GM23338 (cell line): ENCODE measurements at places on chromosomes 11 and 22.

- no peak for DNase-seq
These were observed 185.4 kb upstream of the B3GAT1 start for GRCh38 chr11:134597452-134597851.

- no peak for DNase-seq
These were observed 94.1 kb downstream of the KCNQ1 start for GRCh38 chr11:2538951-2539350.

DNA sequence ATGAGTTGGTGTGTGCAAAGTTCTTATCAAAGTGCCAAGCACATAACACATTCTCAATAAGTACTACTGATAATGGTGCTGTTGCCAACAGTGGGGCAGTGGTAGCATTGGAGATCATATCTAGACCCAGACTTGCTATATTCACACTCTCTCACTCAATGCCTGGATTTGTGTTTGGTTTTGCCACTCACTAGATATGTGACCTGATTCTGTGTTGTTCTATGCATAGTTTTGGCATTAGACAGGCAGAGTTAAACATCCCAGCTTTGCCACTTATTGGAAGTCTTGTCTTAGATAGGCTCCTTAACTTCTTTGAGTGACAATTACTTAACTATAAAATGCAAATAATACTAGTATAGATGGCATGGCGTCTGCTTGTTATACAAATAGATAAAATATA is 642.6 kb upstream of the CCDC179 start:
- DNase-seq: no peak

GRCh38 chr11:16874275-16874975 is 136.0 kb downstream of the C11orf58 start:
- no peak for DNase-seq

GRCh38 chr11:82995754-82996398 is 75.8 kb downstream of the RAB30 start:
- DNase-seq: no peak

DNA sequence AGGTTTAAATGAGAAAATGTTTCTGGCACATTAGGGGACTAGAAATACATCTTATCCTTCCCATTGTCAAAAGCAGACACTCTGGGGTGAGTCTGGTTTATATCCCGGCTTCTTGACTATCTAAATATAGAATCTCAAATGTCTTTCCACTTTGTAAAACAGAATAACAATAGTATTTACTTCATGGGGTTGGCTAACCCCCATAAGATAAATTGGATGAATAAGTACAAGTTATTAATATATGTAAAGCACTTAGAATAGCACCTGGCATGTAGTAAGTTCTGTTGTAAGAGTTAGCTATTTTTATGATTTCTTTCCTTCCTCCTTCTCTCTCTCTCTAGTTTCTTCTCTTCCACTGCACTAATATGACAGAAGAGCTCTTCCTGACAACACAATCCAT is 499.1 kb downstream of the INSC start:
- no peak for DNase-seq

DNA sequence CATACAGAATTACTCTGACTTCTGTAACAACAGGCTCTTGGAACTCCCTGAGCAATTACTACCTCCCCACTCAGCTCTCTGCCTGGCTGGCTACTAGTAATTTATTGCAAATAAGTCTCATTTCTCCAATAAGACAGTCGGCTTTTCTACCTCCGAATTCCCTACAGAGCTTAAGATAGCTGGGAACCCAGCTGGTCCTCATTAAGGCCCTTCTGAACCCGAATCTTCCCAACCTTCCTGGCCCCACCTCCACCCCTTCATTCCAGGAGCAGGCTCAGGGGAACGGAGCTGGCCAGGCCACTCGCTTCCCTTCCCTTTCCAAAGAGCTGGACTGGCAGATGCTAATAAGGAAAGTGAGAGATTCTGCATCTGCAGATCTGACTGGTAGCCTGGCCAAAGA is 21.6 kb downstream of the TMPRSS5 start:
- no peak for DNase-seq

DNA sequence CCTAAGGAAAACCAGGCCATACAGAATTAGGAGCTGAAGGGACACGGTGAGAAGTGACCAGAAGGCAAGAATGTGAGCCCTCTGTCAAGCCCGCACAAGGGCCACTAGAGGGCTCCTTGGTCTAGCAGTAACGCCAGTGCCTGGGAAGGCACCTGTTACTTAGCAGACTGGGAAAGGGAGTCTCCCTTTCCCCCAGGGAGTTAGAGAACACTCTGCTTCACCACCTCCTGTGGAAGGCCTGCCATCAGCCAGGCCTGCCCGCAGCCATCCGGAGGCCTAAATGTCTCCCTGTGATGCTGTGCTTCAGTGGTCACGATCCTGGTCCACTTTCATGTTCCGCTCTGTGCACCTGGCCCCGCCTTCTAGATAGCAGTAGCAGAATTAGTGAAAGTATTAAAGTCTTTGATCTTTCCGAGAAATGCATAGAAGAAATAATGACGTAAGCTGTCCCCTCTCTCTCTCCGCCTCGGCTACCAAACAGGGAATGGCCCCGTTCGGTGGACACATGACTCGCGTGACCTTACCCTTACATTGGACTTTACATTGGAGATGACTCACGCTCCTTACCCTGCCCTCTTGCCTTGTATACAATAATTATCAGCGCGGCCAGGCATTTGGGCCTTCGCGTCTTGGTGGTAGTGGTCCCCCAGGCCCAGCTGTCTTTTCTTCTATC is 10.7 kb upstream of the GSTP1 start:
- peak; percentile 87 for DNase-seq

DNA sequence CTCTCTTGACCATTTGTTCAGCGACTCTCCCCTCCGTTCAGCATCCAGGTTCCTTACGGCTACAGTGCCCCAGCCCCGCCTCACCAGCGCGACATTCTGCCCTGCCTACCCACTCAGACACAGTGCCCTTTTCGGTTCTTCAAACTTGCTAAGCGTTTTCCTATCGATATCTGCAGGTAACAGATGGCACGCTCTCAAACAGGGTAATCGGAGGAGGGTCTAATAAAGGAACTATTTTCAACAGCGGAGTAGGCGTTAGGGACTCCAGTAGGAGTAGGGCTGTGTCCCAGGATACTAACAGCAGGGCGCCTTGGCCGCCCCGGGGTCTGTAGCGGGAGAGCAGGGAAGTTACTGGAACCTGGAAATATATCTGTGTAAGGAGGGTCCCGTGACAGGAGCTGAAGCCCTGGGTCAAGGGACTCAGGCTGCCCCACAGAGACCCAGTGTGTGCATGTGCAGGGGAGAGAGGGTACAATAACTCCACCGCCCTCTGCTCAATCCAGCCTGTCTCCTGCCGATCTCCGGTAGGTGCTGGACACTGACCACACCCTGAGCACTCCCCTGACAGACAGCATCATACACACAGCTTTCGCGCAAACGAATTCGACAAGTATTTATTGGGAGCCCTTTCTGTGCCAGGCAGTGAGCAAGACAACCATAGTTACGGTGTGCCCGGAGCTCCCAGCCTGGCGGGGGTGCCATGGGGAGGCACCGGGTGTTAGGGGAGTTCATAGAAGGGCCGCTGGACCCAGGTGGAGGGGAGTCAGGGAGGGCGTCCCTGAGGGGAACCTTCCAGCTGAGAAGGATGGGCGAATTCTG is 2.1 kb downstream of the KLHL35 start:
- DNase-seq: no peak

DNA sequence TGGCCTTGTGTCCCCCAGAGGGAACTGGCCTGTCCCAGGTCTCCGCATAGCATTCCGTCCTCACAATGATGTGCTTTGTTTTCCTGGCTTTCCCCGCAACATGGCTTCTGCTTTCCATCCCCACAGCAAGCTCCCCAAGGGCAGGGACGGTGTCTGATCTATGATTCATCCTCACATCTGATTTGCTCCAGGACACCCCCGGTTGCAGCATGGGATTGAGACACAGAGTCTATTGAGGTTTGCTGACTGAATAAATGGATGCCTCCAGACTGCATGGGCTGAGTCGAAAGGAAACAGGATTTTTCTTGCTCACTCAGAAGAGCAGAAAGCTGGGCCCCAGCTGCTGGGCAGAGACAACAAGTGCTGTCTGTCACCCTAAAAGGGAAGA is 40.2 kb downstream of the LMO1 start:
- DNase-seq: no peak

GRCh38 chr11:120146413-120147093 is 8.6 kb upstream of the TRIM29 start:
- DNase-seq: no peak

DNA sequence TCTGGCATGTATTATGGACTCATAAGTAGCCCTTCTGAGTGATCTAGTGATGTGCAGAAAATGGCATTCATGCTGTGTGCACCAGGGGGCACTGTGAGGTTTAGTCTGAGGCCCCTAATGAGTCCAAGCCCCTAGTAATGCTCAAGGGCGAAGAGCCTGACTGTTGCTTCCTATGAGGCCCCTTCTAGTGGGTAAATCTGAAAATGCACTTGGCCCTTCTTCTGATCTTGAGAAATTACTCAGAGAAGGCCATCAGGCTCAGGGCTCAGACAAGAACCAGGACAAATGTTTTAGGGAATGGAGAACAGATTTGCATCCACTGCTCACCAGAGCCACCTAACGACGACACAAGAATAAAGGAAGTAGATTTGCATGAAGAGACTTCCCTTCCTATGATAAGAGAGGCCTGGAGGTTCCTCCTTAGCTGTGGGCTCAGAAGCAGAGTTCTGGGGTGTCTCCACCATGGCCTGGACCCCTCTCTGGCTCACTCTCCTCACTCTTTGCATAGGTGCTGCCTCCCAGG is 75.8 kb downstream of the GGTLC2 start:
- DNase-seq: peak; percentile 77

DNA sequence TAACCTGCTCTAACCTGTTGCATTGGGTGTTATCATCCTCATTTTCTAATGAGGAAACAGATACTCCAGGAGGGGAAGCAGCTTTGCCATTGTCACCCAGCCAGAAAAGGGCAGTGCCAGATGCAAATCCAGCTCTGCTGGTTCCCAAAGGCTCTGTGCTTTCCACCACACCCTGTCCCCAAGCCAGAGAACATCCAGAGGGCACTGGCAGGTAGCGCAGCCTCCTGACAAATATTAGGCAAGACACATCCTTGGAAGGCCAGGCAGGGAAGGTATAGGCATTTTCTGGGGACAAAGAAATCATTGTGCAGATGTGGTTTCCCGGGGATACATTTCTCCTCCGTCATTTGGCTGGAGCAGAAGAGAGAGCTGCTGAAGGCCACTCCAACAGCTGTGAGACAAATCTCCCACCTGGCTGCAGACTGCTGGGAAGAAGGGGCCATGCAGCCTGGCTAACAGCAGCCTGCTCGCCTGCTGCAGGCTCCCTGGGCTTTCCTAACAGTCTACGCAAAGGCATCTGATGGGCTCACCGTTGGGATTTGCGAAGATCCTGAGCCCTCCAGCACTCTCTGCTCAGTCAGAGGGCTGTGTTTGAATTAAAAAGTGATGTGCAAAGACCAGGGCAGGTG is 93.9 kb upstream of the PITPNB start:
- DNase-seq: no peak

GRCh38 chr22:40244586-40244985 is 66.9 kb downstream of the TNRC6B start:
- DNase-seq: no peak

DNA sequence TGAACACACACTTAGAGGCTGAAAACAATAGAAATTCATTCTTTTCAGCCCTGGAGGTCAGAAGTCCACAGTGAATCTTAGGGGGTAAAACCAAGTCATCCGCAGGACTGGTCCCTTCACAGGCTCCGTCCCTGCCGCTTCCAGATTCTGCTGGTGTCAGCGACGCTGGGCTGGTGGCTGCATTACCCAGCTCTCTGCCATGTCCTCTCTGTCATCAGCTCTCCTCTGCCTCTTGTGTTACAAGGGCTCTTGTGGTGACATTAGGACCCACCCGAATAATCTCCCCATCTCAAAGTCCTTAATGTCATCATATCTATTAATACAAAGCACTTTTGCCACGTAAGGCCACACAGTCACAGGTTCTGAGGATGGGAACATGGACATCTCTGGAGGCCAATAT is 47.7 kb upstream of the ANO1 start:
- no peak for DNase-seq

- DNase-seq: no peak
These were observed 65.4 kb upstream of the CHRM4 start for GRCh38 chr11:46457021-46457420.

GRCh38 chr11:57353852-57354251 is 15.7 kb downstream of the P2RX3 start:
- DNase-seq: no peak

- DNase-seq: peak; percentile 35
These were observed 48.4 kb upstream of the POLD3 start for GRCh38 chr11:74543991-74544390.

GRCh38 chr11:117221775-117222517 is 9.9 kb downstream of the PCSK7 start:
- DNase-seq: no peak

DNA sequence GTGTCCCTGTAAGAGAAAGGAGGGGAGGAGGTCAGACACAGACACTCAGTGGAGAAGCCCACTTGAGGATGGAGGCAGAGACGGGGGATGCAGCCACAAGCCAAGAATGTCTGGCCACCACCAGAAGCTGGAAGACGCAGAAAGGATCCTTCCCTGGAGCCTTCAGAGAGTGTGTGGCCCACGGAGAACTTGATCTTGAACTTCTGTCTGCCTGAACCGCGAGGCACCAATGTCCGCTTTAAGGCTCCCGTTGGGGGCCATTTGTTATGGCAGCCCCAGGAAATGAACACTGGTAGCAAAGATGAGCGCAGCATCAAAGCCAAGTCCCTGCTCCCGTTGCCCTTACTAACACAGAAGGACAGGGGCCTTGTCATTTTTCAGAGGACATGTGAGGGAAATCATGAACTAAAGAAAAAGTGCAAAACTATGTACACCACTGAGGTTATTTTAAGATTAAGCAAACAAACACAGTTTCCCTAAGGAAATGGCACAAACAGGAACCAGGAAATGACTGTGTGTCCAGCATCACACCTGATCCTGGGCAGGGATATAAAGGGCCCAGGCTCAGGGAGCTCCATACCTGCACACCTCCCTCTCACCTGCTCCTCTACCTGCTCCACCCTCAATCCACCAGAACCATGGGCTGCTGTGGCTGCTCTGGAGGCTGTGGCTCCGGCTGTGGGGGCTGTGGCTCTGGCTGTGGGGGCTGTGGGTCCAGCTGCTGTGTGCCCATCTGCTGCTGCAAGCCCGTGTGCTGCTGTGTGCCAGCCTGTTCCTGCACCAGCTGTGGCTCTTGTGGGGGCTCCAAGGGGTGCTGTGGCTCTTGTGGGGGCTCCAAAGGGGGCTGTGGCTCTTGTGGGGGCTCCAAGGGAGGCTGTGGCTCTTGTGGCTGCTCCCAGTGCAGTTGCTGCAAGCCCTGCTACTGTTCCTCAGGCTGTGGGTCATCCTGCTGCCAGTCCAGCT is at the start of gene KRTAP5-6:
TSS of gene KRTAP5-6 (plus strand) at position 588 of the 963 bp plus-strand sequence. CDS start at position 639, 51 bp downstream.
- no peak for DNase-seq

- no peak for DNase-seq
These were observed 257.8 kb upstream of the LUZP2 start for GRCh38 chr11:24238771-24239645.

GRCh38 chr11:82776377-82776776 is 42.7 kb upstream of the FAM181B start:
- DNase-seq: no peak
